ENCODE measurements at places on chromosomes 12 and 14.

- no peak for DNase-seq
Observed at GRCh38 chr12:47817272-47818006, 2.3 kb downstream of the HDAC7 start.

- no peak for DNase-seq
Observed at GRCh38 chr12:131737150-131737827, 26.4 kb downstream of the SFSWAP start.

GRCh38 chr14:60092526-60092920, 800 bp downstream of the PCNX4 start:
- DNase-seq: peak; percentile 13

DNA sequence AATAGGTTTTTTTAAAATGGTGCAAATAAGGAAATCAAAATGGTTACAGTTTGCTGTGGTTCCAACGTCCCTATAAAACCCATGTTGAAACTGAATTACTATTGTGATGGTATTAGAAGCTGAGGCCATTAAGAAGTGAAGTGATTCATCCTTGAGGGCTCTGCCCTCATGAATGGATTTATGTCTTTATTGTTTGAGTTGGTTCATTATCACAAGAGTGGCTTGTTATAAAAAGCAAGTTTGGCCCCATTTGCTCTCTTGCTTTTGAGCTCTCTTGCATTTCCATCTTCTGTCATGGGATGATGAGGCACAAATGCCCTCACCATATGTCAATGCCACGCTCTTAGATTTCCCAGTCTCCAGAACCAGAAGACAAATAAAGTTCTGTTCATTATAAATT, 62.3 kb downstream of the PRKD1 start:
- peak; percentile 90 for DNase-seq

GRCh38 chr14:56131004-56131864, 13.0 kb downstream of the PELI2 start:
- DNase-seq: no peak

DNA sequence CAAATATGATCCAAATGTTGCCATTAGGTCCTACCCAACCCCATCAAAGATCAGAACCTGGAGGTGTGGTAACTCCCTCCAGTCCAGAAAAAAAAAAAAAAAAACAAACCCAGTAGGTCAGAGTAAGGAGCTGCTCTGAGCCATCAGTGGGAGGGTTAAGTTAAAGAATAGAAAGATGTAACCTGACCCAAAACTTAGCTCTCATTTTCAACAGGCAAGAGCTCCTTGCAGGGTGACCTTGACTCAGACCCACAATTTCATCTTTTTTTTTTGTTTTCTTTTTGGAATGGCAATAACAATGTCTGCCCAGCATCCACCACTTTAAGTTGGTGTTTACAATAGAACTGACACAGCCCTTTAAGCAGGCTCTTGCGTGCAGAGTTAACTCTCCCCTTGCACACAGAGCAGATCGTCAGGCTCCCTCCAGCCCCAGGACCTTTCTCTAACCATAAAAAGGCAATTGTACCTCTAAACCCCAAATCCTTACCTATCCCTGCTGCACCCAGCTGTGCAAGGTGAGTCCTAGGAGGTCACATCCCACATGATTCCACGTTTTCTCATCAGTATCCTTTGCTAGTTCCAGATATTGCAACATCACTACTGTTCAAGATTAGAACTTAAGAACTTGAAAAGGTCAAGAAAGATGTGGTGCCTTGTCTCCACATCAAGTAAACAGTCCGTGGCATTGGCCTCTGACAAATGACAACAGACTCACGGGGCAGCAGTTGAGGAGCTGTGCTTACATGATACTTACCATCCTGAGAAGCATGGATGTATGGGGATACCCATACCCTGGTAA, 178.6 kb upstream of the EEA1 start:
- DNase-seq: no peak

GRCh38 chr12:62267480-62267879, 7.3 kb downstream of the USP15 start:
- DNase-seq: no peak

DNA sequence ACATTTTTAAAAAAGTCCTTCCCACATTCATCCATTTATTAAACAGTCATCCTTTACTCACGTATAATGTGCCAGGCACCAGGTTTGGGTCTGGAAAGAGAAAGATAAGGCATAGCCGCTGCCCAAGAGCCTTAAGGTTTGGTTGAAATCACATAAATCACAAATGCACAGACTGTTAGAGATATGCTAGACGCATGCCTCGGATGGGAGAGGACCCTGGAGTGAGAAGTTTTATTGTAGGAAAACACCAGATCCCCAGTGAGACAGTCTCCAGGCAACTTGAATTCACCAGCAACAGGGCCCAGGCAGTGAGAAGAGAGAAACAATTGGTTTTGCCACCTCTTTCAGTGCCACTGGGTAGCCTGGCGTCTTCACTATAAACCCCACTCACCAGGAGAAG, 305.9 kb upstream of the AMIGO2 start:
- DNase-seq: no peak

DNA sequence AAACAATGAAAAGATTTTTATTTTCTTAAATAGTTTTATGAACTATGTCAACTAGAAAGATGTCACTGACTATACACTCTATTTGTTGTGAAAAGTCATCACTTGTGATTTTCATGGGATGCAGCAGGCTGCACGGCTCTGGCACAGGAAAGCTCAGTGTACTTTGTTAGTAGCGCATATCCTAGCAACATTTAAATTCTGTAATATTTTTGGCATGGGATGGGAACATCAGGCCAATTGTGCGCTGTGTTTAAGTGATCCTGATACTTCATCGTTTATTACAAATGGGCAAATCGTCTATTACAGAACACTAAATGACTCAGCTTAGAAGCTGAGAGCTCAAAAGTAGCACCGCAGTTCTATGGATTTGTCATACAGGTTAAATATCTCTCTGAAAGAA, 60.7 kb upstream of the SAV1 start:
- DNase-seq: no peak

DNA sequence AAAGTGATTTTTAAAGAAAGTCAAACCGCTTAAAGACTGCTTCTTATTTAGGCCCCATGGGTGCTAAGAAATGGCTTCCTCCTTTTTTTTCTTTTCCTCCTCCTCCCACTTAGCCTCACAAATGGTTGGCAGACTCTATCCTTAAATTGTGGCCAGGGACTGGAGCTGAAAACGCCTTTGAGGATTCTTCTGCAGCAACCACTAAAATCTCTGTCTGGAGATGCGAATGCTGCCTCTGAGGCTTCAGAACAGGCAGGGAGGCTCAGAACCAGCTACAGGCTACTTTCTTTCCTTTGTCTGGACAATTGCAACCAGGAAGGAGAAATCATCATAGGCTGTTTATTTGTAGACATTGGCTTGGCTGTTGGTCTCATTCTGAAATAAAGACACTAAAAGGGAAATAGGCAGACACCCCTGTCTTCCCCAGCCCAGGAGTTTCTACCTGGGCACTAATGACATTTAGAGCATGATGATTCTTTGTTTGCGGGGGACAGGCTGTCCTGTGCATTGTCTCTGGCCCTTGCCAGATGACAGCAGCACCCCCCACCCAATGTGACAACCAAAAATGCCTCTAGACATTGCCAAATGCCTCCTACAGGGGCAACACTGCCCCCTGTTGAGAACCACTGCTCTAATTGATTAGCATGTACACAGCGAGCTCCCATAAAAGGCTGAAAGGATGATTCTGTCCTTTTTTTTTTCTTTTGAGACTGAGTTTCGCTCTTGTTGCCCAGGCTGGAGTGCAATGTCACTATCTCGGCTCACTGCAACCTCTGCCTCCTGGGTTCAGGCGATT, 50.3 kb downstream of the MAP1LC3B2 start:
- DNase-seq: no peak

DNA sequence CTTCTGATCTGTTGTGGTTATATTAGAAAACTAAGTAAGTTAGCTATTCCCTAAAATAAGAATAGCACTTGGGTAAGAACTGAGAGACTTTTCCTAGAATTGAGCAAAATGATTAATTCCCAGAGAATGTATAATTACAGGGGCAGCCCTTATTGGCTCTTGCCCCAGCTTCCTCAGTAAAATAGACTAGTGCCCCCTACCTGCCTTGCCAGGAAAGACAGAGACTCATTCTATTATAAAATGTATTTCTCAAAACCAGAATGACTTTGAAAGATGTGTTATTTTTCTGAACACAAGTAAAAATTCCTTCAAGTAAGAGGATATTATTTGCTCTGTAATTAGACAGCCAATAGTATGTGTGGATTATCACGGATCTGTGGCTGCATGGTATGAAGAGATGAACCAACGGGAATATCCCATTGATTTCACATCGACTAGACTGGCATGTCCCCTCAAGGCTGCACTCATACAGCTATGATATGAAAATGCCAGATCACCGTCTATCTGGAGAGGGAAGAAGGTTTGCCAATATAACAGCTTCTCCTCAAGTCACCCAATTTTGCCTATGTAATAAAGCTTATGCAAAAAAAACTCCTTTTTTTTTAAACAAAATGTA, 7.4 kb upstream of the GLRX5 start:
- DNase-seq: peak; percentile 21

GRCh38 chr12:106136263-106136662, 2.5 kb downstream of the NUAK1 start:
- peak; percentile 68 for DNase-seq

DNA sequence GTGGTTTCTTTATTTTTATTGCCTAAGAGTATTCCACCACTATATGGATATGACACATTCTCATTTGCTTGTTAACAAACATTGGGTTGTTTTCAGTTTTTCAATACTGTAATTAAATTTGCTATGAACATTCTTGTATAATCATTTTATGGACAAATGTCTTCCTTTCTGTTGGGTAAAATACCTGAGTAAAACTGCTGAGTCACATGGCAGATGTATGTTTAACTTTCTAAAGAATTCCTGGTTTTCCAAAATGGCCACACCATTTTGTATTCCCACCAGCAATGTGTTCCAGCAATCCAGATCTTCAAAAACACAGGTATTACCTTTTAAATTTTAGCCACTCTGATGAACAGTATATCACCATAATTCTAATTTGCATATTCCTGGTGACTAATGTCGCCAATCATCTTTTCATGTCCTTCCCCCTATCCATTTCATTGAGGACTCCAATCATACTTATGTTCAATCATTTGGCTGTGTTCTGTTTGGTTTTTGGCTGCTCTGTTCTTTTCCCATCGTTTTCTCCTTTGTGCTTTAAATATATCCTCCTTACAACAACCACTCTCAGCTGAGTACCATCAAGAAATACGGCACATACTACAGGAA, 36.0 kb downstream of the CDK17 start:
- no peak for DNase-seq

DNA sequence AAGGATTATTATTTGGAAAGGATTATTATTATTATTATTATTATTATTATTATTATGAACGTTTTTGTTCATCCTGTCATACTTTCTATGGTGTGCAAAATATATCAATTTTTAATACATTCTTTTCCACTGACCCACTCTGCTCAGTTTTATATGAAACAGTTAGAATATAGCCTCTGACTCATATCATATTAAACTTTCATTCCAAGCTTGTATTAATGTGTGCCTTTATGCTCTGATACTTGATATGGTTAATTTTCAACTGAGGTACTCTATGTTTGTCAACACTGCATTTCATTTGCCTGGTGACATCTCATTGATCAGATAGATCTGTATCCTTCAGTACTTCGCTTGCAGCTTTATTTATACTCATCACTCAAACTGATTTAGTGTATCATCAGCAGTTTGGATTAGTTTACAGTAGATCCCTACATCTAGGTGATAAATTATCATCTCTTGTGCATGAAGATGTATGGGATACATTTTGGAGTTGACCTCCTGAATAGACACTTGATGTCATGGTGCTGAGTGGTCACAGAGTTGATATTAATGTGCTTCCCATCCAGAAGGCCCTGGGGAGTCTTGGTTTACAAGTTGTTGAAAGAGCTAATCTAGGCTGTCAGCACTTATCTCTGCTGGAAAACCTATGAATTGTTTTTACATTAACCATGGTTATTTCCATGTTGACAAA, 271.8 kb downstream of the TRHDE start:
- DNase-seq: no peak

GRCh38 chr14:54782751-54783659, 119.6 kb downstream of the GCH1 start:
- no peak for DNase-seq

- no peak for DNase-seq
Observed at GRCh38 chr12:114481200-114481535, 75.2 kb upstream of the TBX5 start.

GRCh38 chr12:106733660-106734059, 40.8 kb upstream of the RIC8B start:
- DNase-seq: no peak

DNA sequence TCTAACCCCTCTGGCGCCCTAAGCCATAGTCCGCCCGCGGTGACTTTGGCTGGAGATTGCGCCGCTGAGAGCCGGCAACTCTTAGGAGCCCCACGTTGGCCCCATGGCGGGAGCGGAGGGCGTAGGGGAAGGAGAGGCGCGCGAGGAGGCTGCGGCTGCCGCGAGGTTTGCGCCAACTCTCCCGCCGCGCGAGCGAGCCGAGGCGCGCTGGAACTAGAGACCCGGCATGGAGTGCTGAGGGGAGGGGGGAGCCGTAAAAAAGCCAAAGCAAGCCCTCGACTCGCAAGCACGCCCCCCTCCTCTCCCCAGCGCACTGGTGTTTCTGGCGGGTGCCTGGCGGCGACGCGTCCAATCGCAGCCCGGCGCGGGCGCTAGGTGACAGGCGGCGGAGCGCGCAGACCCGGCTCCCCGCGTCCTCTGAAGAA, at the start of gene SYT10:
Gene SYT10, minus strand, starts transcription at position 233 of the 425 bp plus-strand sequence. CDS start 297 bp downstream, outside the sequence.
- no peak for DNase-seq

GRCh38 chr12:49944046-49944445, 6.5 kb upstream of the AQP2 start:
- no peak for DNase-seq

- no peak for DNase-seq
Observed at GRCh38 chr14:69327507-69327906, 67.5 kb downstream of the GALNT16 start.

DNA sequence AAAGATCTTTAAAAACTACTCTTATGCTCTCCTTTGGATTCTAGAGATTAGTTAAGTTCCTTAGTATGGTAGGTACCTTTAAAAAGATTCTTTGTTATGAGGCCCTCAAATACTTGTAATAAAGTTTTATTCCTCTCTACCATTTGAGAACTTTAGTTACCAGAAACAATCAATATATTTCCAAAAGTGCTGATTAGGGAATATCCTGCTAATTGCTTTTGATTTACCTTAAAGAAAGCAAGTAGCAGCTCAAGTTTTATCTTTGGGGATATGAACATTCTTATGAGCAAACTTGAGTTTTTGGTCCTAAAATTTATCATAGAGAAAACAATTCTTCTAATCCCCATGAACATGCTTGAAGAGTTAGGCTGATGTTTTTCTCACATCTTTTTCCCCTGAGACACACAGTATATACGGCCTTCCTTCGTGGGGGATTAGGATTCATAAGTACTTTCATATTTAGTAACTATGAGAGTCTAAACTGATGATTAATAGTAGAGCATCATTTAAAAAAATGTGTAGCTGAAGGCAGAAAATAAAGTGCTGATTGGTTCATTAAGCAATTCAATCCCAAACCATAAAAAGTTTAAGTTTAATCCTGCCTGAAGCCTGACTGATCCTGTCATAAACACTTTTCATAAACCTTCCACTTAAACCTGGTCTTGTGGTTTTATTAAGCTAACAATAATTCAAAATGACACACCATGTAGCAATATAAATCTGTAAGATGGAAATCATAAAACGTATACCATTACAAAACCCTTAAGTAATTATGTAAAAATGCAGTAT, 380.5 kb upstream of the FBXO33 start:
- DNase-seq: no peak

Measured in NCI-H446 treated with DMSO at 0.1 percent for 48 hours (cell line).